Fibroblast of skin of right biceps (primary cell): ENCODE measurements at places on chromosomes 1 and 21.
A peak's percentile ranks its signal among the peaks of the same experiment; 100 is the strongest.

- no peak for DNase-seq
Observed at GRCh38 chr1:41400225-41400624, 39.0 kb downstream of the FOXO6 start.

- no peak for DNase-seq
Observed at GRCh38 chr1:194026422-194026821, 840.0 kb upstream of the B3GALT2 start.

GRCh38 chr21:25220954-25221353 is 386.3 kb downstream of the MRPL39 start:
- no peak for DNase-seq

DNA sequence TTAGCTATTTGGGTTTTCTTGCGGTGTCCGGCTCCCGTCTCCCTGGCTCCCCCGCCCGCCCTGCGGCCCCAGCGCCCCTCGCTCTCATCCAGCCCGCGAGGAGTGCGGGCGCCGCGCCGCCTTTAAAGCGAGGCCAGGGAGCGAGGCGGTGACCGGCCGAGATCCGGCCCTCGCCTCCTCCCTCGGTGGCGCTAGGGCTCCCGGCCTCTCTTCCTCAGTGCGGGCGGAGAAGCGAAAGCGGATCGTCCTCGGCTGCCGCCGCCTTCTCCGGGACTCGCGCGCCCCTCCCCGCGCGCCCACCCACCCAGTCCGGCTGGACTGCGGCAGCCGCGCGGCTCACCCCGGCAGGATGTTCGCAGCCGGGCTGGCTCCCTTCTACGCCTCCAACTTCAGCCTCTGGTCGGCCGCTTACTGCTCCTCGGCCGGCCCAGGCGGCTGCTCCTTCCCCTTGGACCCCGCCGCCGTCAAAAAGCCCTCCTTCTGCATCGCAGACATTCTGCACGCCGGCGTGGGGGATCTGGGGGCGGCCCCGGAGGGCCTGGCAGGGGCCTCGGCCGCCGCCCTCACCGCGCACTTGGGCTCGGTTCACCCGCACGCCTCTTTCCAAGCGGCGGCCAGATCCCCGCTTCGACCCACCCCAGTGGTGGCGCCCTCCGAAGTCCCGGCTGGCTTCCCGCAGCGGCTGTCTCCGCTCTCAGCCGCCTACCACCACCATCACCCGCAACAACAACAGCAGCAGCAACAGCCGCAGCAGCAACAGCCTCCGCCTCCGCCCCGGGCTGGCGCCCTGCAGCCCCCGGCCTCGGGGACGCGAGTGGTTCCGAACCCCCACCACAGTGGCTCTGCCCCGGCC is 492 bp downstream of the HLX start:
- peak; percentile 49 for DNase-seq

- DNase-seq = peak; percentile 98
Observed at GRCh38 chr1:44354840-44355581, at the start of gene ERI3. ERI3 (minus strand) TSS chr1:44355257; CDS start chr1:44355026, 231 bp downstream.

DNA sequence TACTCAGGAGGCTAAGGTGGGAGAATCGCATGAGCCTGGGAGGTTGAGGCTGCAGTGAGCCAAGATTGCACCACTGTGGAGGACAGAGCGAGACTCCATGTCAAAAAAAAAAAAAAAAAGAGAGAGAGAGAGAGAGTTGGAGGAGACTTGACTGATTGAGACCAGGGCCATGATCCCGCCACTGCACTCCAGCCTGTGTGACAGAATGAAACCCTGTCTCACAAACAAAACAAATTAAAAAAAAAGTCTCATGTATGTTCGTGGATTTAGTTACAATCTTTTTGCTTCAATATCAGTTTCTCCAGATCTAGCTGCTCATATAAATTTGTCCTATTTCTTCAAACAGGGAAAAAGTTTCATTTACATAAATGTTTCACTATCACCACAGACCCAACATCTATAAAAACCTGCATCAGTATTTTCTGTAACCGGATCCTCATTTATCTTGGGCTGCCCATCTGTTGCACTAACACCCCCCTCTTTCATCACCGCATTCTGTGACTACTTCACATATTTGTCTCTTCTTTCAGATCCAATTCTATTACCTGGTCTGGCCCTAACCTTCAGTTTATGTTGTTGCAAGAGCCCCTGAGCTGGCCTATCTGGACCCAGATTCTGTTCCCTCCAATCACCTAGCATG is 127.0 kb downstream of the GREM2 start:
- no peak for DNase-seq

- DNase-seq = no peak
Observed at GRCh38 chr1:29331729-29332128, 95.4 kb downstream of the PTPRU start.

- DNase-seq = no peak
Observed at GRCh38 chr1:218402786-218403120, 57.6 kb downstream of the TGFB2 start.

GRCh38 chr1:85325920-85326319 is 49.5 kb upstream of the BCL10 start:
- peak; percentile 43 for DNase-seq

- no peak for DNase-seq
Observed at GRCh38 chr1:83741348-83741747, 257.6 kb downstream of the TTLL7 start.

GRCh38 chr1:232452117-232452516 is 177.8 kb downstream of the SIPA1L2 start:
- DNase-seq = no peak

- DNase-seq = no peak
Observed at GRCh38 chr1:173445164-173445563, 32.0 kb upstream of the PRDX6 start.

DNA sequence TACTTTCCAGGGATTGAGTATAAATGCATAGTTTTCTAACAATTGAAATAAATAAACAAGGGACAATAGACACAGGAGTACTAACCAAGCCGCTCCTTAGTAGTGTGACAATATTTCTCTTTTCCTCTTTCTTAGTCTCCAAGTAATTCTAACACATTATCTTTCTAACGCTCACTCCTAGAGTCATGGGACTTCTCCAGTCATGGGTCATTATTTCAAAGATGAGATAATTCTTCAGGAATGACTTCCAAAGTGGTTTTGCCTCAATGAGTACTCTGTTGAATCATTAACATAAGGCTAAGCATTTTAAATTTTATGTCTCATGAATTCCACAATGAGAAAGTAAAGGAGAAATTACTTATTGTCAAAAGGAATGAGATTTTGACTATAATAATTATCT is 605.8 kb upstream of the ADAMTS5 start:
- DNase-seq = peak; percentile 93

- no peak for DNase-seq
Observed at GRCh38 chr1:156135930-156136871, 17.2 kb upstream of the SEMA4A start.

- no peak for DNase-seq
Observed at GRCh38 chr1:28265577-28265976, 6.3 kb downstream of the SESN2 start.

DNA sequence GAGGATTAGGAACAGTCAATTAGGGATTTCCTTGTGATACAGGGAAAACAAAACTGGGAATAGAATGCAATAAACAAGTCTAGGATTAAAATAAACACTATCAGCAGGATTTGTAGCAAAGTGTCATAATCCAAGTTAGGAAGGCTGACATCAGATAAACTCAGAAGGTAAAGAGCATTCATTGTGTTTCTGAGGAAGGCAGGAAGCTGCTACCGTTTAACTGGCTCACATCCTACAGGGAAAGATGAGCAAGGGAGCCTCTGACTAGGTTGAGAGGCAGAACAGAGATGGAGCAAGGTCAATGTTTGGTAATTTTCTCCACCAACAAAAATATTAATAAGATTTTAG is 124.7 kb downstream of the POU2F1 start:
- no peak for DNase-seq

DNA sequence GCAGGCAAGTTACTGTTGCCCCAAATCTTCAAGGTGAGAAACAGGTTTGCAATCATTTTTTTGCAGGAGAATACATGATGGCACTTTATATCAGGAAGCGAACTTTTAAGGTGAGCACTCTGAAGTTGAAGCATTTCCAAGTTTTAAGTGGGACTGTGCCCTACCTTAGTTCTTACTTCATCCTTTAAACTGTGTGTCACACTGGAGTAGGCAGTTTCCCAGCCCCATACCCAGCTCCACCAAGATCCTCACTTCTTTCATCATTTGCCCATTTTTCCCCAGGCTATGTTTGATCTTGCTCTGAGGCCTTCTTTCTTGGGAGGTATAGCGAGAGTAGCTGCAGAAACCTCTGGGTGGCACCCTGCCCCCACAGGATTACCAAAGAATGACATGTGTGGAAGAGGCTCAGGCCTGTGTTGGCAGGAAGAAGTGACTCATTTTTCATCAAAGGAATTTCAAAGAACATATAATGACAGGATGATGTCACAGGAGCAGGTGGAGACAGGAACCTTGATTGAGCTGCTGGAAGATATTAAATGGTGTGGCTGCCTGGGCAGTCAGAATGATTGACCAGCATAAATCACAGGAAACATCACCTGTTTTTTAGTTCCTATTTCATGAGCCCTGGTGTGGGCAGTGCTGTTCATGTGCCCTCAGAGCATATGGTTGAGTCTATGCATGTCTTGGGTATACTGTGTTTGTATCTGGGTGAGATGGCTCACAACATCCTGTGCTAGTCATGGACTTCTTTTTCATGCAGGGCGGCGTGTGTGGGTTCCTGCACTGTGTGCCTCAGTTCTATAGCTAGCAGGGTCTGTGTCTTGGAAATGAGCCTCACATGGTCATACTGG is 20.8 kb upstream of the MACF1 start:
- peak; percentile 81 for DNase-seq

- DNase-seq = no peak
Observed at GRCh38 chr1:245168086-245168485, 13.3 kb downstream of the KIF26B start.

DNA sequence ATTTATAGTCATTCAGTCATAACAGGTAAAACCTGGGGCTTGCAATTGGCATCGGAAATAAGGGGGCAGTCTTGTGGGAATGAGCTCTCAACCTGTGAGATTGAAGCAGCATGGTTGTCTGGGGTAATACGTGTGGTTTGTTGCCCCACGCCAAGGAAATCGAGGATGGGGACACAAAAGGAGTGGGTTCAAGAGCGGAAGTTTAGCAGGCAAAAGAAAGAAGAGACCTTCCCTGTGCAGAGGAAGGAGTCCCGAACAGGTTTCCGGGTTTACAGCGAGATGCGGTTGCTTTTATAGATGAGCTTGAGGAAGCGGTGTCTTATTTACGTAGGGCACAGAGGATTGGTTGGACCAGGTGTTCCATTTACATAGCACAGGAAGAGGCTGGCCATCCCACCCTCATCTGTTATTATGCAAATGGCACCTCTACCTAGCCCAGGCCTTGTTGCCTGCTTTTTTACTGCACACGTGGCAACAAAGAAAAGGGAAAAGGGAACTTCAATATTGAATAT is 37.3 kb downstream of the IFNAR1 start:
- no peak for DNase-seq

- DNase-seq = no peak
Observed at GRCh38 chr1:3740752-3741151, 11.5 kb upstream of the CCDC27 start.

DNA sequence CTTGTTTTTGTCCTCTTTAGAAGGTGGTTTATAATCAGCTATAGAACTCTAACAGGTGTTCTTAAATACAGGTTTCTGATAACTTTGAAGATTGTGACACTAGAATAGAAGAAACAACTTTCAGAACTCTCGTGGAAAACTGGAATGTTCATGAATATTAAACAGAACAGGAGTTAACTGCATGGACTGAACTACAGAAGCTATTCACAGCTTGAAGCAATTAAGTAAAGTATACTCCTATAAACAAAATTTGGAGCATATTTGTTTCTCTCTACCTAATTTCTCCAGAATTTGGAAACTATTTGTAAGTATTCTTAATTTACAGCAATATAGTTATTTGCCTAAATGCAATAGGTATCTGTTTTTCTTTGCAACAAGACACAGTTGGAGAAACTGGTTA is 824.8 kb downstream of the ADGRL2 start:
- no peak for DNase-seq

GRCh38 chr1:163922743-163923201 is 601.0 kb downstream of the NUF2 start:
- DNase-seq = peak; percentile 4

- peak; percentile 82 for DNase-seq
Observed at GRCh38 chr1:7046314-7046713, 261.1 kb downstream of the CAMTA1 start.

DNA sequence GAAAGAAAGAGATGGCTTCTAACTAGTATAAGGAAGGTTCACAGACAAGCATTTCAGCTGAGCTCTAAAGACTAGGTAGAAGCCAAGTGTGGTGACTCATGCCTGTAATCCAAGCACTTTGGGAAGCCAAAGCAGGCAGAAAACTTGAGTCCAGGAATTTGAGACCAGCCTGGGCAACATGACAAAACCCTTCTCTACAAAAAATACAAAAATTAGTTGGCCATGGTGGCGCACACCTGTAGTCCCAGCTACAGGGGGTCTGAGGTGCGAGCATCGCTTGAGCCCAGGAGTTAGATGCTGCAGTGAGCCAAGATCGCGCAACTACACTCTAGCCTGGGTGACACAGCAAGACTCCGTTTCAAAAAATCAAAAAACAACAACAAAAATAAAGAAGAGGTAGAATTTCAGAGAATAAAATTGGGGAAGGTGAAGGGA is 27.8 kb downstream of the FBXO42 start:
- peak; percentile 80 for DNase-seq

GRCh38 chr1:34693081-34693480 is 61.8 kb upstream of the GJB5 start:
- DNase-seq = no peak

- no peak for DNase-seq
Observed at GRCh38 chr1:2290171-2290578, 62.1 kb downstream of the SKI start.

DNA sequence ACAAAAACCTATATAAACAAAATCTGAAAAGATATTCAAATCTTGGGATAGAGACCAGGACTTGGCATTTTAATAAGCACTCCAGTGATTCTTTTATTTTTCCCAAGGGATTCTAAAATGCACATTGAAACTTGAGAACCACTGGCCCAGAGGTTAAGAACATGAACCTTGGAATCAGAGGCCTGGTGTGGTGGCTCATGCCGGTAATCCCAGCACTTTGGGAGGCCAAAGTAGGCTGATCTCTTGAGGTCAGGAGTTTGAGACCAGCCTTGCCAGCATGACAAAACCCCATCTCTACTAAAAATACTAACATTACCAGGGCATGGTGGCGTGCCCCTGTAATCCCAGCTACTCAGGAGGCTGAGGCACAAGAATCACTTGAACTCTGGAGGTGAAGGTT is 12.9 kb upstream of the CEP85 start:
- no peak for DNase-seq

- no peak for DNase-seq
Observed at GRCh38 chr1:203539831-203540546, 46.0 kb downstream of the OPTC start.

DNA sequence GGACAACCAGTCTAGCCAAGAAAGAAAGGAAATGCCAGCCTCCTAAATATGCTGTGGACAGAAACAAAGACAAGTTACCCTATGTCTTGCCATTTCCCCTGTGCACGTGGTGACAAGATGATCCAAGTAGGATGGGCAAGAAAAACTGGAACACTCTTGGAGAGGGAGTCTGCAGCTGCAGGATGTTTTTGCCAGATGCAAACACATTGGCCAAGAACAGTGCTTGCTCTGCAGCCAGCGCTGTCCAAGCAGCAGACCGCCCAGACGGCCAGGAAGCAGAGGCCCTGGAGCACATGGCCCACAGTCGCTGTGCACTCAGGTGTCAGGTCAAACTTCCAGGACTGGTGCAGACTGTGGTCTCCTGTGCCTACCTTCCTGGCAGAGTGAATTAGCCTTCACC is 189.3 kb downstream of the SLC35F3 start:
- DNase-seq = no peak
